Caco-2 (cell line): ENCODE measurements at places on chromosomes 1 and 21. TPM values are rescaled to one million over a fixed set of nuclear protein-coding genes. Genes with fewer than 3 reads are reported as not detected.

Gene LAD1
- total RNA-seq = 77.2 and 80.5 TPM in 2 replicates

DNA sequence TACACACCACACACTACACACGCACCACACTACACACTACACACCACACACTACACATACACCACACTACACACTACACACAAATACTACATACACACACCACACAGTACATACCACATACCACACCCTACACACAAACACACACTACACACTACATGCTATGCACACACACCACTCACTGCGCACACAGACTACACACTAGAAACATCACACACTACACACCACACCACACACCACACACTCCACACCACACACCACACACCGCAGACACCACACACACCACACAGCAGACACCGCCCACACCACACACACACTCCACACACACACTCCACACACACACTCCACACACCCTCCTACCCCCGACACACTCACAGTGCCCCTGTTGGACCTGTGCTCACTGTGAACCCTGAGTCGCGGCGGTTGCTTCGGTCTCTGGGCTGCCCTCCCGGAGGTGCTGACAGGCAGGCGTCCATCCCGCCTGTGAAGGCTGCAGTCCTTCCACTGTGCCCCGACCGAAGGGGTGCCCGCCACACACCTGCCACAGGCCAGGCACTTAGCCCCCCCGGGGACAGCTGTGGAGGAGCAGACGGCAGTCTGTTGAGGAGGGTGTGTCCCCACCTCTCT is 21.4 kb downstream of the TFF3 start:
- no peaks in the 10 kb centered on the region for H3K36me3 ChIP-seq
- no peak for DNase-seq
- no peaks in the 10 kb centered on the region for H3K4me1 ChIP-seq
- H3K27me3 ChIP-seq = no peaks in the 10 kb centered on the region
- no peak overlapping the region for H3K4me3 ChIP-seq

Gene OR2T3
- not detected in 2 replicates for total RNA-seq

DNA sequence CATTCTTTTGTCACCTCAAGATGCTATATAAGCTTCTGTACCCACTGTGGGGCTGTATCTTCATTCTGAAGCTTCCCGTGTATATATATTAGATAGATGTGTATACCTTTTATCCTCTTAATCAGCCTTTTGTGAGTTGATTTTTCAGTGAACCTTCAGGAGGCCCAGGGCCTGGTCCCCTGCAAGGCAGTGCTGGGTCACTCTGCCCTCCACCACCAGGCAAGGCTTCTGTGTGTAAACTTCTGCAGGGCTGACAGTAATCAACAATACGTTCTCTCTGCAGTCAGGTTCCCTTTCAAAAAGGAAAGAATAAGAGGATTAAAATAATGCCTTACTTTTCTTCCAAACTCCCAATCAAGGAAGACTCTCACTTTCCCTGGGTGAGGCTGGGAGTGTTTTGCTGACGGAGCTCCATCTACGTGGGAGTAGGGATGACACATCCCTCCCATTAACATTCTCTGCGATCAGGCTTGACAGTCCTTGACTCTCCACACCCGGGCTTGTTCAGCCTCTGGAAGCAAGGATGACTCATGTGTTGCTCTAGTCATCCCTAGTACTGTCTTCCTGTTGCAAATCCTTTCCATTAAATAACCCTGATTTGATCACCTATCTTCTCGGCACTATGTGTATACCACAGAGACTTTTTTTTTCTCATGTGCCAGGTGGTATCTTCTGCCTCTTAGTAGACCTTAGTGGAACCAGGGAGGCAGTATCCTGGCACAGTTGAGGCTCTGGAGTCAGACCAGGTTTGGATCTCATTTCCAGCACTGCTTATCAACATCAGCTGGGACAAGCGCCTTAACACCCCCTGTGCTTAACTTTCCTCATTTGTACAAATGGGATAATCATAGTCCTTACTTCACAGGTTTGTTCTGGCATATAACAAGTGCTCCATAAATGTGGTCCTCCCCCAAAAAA is 70.3 kb upstream of the KCNK1 start:
- DNase-seq = no peak
- no peaks in the 10 kb centered on the region; the same call in 1 of the 2 replicates for H3K27me3 ChIP-seq
- H3K27ac ChIP-seq = no peak overlapping the region
- H3K4me3 ChIP-seq = no peak overlapping the region
- H3K4me1 ChIP-seq = no peaks in the 10 kb centered on the region

GRCh38 chr21:25689226-25689625 is 45.5 kb downstream of the ATP5PF start:
- H3K36me3 ChIP-seq = no peaks in the 10 kb centered on the region
- H3K4me1 ChIP-seq = no peaks in the 10 kb centered on the region
- H3K4me3 ChIP-seq = no peak overlapping the region
- no peak for DNase-seq

Gene SPATA6
- 1.8 and 2.6 TPM in 2 replicates for total RNA-seq

DNA sequence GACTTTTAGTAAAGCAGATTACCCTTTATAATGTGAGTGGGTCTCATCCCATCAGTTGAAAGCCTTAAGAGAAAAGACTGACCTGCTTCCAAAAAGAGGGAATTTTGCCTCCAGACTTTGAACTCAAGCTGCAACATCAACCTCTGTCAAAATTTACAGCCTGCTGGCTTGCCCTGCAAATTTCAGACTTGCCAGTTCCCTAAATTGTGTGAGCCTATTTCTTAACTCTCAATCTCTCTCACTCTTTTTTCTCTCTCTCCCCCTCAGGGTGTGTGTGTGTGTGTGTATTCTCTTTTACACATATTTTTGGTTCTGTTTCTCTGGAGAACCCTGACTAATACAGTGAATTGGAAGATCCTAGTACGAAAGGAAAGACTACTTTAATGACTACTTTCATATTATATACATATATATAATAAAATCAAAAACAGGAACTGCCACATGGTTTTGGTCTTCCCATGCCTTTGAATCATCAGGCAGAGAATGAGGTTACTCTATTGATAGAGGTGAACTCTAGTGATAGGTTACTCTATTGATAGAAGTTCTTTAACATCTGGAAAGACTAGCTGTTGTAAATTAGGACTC is 6.4 kb downstream of the OR2C3 start:
- DNase-seq = no peak
- H3K27me3 ChIP-seq = no peaks in the 10 kb centered on the region

Gene CRYAA
- not detected in 2 replicates for total RNA-seq

Gene FCER1G
- 1.5 and 2.6 TPM in 2 replicates for total RNA-seq

Gene GBP1
- total RNA-seq = 0.36 and 0.51 TPM in 2 replicates

DNA sequence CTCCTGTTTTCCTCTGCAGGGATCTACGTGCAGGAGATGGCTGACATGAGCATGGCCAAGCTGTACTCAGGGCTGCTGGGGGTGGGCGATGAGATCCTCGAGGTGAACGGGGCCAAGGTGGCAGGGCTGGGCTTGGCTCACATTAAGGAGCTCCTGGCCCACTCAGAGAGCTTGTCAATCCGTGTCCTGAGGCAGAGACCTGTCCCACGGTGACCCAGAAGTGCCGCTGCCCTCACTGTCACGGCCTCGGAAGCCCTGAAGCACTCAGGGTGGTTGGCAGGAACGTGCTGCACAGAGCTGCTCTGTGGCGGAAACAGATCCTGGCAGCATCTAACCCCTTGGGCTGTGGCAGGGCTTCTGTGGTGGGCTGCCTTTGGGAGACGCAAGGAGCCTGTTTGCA is 37.6 kb downstream of the KIAA1614 start:
- H3K27me3 ChIP-seq = no peaks in the 10 kb centered on the region
- no peak for DNase-seq
- no peak overlapping the region for H3K27ac ChIP-seq
- H3K4me3 ChIP-seq = no peak overlapping the region

Gene POLR3GL
- 2.9 and 3.4 TPM in 2 replicates for total RNA-seq

Gene COL16A1
- total RNA-seq = 0.44 and 0.50 TPM in 2 replicates

GRCh38 chr1:160779626-160780397 is 16.2 kb upstream of the LY9 start:
- no peak overlapping the region for H3K4me3 ChIP-seq
- H3K27ac ChIP-seq = no peak overlapping the region
- DNase-seq = peak; percentile 64
- peaks cover 20% of the 10 kb centered on the region for H3K4me1 ChIP-seq
- no peaks in the 10 kb centered on the region; the same call in 1 of the 2 replicates for H3K36me3 ChIP-seq

DNA sequence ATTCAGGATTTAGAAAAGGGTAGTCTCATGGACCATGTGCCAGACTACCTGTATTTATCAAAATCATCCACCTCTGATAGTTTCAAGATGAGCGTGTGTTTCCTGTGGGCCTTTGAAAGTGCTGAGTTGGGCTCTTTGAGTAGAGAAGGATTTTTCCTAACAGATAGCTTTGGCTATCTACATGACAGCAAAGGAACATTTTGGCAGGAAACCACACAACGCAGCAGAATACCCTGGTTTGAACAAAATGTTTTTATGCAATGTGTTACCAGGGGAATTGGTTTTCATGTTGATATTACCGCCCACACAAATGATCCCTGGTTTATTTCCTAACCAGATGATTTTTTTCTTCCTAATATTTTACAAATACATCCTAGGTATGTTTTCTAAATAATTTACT is 431.4 kb downstream of the NEGR1 start:
- no peaks in the 10 kb centered on the region for H3K4me1 ChIP-seq
- H3K4me3 ChIP-seq = no peak overlapping the region
- no peak for DNase-seq
- H3K27ac ChIP-seq = no peak overlapping the region
- no peaks in the 10 kb centered on the region for H3K36me3 ChIP-seq

DNA sequence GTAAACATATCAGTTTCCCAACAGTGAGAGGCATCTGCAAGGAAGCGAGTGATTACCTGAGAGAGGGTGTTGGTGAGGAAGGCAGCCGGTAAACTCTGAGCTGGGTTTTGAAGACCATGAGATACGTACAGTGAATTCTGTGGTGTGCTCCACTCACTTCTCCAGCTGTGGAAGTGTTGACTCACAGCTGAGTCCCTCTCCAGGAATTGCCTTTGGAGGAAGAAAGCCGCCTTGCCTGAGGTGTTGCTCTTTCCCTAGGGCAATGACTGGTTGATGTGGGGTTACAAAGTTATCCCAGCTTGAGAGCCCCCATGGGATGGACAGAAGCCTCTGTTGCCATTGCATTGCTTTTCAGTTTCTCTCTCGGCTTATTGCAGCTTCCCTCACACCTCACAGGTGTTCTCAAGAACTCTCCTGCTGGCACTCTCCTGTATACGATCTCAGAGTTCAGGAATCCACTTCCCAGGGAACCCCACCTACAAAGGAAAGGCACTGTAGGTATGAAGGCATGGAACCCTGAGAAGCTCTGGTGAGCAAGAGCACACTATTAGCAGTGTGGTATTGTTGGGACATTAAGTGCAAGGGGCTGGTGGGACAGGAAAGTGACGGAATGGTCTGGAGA is 10.8 kb downstream of the NHLH1 start:
- H3K27me3 ChIP-seq = no peaks in the 10 kb centered on the region
- H3K4me3 ChIP-seq = no peak overlapping the region
- H3K36me3 ChIP-seq = no peaks in the 10 kb centered on the region
- H3K27ac ChIP-seq = no peak overlapping the region

GRCh38 chr1:13775916-13776315 is 75.9 kb downstream of the PRDM2 start:
- H3K4me3 ChIP-seq = no peak overlapping the region
- no peaks in the 10 kb centered on the region for H3K36me3 ChIP-seq
- H3K27ac ChIP-seq = no peak overlapping the region
- DNase-seq = no peak

- H3K4me1 ChIP-seq = peaks cover 18% of the 10 kb centered on the region
- H3K36me3 ChIP-seq = no peaks in the 10 kb centered on the region
- no peak for DNase-seq
- H3K27me3 ChIP-seq = no peaks in the 10 kb centered on the region
- H3K4me3 ChIP-seq = no peak overlapping the region
- H3K27ac ChIP-seq = peak overlapping the region; percentile 16
Observed at GRCh38 chr1:224623743-224624333, 7.7 kb downstream of the CNIH3 start.

DNA sequence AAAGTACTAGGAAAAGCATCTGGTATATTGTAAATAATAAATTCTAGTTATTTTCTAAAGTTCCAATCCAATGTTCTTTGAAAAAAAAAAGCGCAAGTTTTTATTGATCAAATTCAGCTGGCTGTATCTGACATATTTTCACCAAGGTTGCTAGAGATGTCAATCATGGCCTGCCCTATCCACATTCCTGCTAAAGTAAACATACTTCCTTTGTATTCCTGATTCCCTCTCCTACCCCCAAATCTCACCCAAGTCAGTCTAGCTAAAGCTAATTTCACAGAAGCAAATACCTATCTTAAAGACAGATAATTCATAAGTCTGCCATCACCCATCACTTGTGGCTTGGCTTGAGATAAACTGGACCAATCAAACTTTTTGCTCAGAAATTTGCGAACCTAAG is 21.3 kb downstream of the ANKRD13C start:
- DNase-seq = no peak
- peaks cover 7% of the 10 kb centered on the region for H3K4me1 ChIP-seq
- no peak overlapping the region for H3K27ac ChIP-seq
- H3K4me3 ChIP-seq = no peak overlapping the region
- H3K36me3 ChIP-seq = no peaks in the 10 kb centered on the region

- no peak overlapping the region for H3K4me3 ChIP-seq
- H3K36me3 ChIP-seq = no peaks in the 10 kb centered on the region
- H3K27ac ChIP-seq = no peak overlapping the region
- no peak for DNase-seq
- H3K4me1 ChIP-seq = no peaks in the 10 kb centered on the region
Observed at GRCh38 chr1:235586413-235586812, 63.2 kb downstream of the GNG4 start.

DNA sequence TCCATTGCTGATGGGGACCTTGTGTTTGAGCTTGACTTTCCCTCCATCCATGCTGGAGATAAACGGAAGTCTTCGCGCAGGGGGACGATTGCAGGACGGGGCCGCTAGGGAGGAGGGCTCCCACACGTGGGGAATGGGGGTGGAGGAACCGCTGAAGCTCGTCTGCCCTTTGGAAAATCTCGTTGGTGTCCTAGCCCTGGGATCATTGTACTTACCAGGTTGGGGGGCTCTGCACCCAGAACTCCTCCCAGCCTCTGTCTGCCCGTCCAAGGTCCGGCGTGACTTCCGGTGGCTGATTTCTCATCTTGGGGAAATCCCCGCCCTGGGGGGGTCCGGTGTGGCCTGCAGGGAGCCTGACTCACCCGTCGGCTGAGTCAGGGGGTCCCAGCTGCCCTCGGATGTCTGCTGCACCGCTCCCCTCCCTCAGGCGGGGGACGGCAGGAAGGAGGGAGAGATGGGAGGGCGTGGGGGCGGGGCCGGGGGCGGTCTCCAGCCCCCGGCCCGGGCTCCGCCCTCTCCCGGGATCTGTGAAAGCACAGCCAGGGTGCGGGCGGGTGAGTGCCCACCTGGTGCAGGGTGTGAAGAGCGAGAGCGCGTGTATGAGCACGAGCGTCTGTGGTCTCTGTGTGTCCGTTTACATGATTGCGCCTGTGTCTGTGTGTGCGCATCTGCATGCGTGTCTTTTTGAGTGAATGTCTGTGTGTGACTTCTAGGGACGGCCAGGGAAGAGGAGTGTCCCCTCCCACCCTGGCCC is 35.8 kb downstream of the PIK3CD start:
- peaks cover 3% of the 10 kb centered on the region; the same call in 1 of the 2 replicates for H3K27me3 ChIP-seq
- H3K27ac ChIP-seq = no peak overlapping the region
- peaks cover 12% of the 10 kb centered on the region; the same call in 1 of the 2 replicates for H3K4me1 ChIP-seq
- DNase-seq = peak; percentile 50
- peak overlapping the region; percentile 60 for H3K4me3 ChIP-seq
- H3K36me3 ChIP-seq = no peaks in the 10 kb centered on the region
